ENCODE measurements at places on chromosomes 1 and 21.

DNA sequence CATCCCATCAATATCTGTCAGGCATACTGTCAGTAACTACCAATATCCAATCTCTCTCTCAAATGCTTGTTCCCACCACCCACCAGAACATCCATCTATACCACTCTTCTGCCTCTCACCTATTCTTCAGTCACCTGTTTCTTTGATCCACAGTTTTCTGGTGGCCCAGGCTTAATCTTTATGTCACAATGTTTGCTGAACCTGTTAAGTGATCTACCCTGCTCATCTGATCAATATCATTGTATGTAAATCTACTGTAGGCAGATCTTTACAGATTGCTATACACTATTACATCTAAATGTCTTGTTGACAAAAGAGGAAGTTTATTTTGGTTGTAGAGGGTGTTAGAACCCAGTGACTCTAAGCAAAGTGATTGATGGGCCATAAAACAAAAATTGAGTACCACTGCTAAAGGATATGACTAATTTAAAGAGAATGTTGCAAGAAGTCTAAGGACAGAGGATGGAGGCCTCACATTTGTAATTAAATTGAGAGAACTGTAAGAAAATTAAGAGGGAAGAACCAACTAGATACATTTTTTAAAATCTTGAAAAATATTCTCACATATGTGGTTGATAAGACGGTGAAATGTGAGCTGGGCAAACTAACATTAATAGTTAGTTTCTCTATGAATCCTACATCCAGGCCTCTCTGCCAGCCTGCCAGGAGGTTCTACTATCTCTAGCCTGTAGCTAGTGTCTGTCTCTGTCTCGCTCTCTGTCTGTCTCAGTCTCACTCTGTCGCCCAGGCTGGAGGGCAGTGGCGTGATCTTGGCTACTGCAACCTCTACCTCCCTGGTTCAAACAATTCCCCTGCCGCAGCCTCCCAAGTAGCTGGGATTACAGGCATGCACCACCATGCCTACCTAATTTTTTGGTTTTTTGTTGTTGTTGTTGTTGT, 34.1 kb downstream of the EGLN1 start:
- DNase-seq, result no peak

DNA sequence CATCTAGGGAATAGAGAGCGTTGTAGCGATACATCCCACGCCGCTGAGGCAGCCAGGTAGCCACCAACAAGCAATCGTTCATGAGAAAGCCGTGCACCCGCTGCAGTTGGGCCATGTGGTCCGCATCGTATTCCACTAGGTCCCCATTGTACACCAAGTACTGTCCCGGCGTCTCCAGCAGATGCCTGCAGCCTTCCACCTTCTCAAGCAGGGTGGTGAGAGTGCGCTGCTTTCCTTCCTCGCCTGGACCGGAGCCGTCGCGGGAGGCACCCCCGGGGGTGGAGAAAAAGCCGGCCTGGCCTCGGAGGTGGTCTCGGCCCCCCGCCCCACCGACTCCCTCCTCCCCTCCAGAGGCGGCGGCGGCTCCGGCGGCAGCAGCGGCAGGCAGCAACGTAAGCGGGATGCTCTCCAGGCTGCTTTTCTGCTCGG, 595 bp downstream of the EXOC8 start:
- no peak for DNase-seq

DNA sequence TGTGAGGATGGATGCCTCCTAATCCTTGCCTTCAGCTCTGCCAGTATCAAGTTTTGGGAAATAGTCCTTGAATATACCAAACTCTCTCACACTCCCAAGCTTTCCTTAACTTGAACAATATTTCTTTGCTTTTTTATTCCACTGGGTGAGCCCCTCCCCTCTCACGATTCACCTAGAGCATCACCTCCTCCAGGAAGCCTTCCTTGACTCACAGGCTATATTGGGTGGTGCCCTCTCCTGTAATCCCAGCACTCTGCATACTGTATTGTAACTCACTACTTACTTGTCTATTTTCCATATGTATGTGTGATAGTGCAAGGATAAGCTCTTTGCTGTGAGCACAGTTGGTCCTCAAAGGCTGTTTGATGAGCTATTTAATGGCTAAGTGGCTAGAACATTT, 114.7 kb downstream of the PLXNA2 start:
- no peak for DNase-seq

GRCh38 chr21:38486706-38487105, 11.6 kb downstream of the ERG start:
- DNase-seq, result no peak

- DNase-seq, result no peak
Observed at GRCh38 chr1:228303596-228303995, 95.8 kb downstream of the OBSCN start.

DNA sequence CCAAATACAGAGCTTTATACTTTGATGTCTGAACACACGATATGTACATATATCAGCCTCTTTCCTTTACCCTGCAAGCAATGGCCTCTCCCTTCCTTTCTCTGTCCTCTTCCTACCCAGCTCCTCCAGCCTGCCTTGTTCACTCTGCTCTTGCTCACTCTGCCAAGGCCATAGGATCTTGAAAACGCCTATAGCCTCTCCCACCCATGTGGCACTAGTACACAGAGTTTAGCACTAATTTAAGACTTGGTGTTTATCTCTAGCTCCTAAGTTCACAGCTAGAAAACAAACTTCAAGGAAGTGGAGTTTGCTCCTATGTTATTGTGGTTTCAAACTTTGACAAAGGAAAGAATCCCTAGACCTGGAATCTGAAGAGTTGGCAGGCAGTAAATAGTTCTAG, 225.0 kb upstream of the RUNX1 start:
- no peak for DNase-seq

DNA sequence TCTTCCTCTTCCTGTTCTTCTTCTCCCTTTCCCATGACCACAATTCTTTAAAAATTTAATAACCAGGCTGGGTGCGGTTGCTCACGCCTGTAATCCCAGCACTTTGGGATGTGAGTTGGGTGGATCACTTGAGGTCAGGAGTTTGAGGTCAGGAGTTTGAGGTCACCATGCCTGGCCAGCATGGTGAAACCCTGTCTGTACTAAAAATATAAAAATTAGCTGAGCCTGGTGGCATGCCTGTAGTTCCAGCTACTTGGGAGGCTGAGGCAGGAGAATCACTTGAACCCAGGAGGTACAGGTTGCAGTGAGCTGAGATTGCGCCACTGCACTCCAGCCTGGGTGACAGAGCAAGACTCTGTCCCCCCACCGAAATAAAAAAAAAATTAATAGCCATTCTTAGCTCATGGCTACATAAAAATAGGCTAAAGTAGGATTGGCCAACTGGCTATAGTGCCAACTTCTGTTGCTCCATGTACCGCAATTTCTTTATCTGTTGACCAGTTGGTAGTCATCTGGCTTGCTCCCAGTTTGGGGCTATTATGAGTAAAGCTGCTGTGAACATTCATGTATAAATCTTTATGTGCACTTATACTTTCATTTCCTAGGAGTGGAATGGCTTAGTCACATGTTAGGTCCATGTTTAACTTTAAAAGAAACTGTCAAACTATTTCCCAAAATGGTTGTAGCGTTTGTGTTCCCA, 136.3 kb downstream of the PEX14 start:
- DNase-seq, result no peak

GRCh38 chr1:185627171-185627570, 107.0 kb upstream of the HMCN1 start:
- DNase-seq, result no peak

DNA sequence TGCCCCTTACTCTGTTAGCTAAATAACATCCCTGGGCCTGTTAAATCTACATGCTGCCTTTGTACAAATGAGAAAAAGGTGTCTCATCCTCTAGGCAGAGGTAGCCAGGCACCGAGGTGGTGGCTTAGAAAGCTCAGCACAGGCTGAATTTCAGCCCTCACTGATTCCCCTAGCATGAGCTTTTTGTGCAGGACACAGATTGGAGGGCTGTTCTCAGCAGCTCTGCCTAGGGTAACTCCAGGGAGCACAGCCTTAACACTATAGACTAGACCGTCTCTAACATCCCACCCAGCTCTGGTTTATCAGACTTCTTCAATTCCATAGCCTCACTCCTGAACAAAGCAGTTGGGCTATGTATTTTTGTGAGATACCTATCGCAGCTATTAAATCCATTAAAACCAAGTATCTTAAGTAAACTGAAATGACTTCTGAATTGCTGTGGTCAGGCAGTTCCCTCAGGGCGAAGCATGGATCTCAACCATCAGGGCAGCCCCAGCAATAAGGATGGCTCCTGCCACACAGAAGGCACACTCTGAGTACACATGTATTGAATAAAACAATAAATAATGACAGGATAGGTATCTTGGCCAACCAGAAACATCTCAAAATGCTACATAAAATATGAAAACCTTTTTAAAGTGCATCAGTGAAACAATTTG, 14.8 kb downstream of the S100A6 start:
- no peak for DNase-seq

DNA sequence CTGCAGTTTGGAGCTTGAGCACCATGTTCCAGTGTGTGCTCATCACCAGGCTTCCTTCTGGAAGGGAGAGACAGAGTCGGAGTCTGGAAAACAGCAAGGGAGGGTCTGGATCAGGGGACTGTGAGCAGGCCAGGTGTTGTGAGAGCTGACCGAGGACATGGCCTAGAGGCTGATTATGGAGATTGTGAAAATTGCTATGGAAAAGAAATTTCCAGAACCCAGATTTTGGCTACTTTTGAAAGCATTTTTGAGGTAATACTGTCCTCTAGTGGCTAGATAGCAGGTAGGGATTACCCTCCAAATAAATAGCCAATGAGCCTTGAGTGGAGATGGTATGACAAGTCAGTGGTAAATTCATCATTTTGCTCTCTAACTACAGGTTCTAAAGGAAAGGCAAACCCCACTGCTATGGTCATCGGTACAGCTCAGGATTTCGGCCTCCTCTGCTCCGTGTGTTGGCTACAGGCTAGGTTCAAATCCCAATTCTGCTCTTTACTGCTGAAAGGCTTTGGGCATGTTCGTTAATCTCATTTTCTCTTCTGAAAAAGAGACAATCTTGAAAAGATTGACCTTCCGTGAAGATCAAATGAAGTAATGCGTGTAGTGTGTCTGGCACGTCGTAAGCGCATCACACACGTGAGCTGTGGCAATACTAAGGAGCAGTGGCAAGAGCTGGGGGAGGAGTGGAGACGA, 1.0 kb upstream of the HAO2 start:
- peak; percentile 8 for DNase-seq

- no peak for DNase-seq
Observed at GRCh38 chr1:52305417-52306226, 60.4 kb downstream of the CC2D1B start.
